ENCODE measurements at places on chromosomes 13 and 19.

DNA sequence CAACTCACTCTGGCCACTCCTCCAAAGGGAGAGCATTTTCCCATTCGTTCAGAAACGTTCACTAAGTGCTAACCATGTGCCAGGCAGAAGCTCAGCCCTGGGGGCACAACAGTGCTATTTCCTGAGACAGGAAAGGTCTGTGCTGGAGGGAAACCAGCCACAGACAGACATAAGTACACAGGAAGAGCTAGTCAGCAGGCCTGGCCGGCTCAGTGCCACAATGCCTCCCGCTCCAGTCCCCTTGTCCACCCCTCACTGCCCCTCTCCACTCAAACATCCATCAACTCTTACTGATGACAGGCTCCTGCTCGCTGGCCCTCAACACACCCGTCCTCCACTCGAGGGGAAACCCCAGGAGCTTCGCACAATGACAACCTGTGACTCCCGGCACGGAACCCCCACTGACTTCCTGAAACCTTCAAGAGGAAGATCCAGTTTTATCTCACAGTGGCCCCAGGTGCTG, 11.3 kb upstream of the PLA2G4C start:
- DNase-seq = no peak

DNA sequence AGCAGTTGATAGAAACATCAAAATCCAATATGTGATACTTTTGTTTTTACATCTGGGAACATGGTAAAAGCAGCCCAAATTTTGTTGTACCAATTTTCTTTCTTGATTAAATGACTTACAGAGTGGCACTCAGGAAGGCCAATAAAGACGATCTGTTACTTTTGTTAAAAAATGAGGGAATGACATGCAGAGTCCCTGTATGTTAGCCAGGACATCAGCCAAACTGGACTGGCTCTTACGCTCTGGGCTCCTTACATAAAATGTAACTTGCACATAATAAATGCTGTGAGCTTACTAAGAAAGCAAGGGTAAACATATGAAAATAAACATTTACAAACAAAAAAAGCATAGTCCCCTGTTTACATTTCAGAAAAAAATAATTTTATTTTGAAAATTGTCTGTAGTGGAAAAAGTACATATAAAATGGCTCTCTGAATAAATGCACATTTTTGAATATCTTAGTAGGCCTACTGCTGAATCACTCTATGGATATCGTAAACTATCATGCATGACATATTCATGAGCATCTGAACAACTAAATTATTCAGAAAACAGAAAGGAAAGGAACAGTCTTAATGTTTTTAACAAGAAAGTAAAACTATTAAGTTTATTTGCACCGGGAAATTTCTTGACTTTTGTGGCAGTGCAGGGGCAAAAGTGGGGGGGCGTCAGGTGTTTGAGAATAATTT, 534.5 kb downstream of the KCTD12 start:
- DNase-seq = no peak

DNA sequence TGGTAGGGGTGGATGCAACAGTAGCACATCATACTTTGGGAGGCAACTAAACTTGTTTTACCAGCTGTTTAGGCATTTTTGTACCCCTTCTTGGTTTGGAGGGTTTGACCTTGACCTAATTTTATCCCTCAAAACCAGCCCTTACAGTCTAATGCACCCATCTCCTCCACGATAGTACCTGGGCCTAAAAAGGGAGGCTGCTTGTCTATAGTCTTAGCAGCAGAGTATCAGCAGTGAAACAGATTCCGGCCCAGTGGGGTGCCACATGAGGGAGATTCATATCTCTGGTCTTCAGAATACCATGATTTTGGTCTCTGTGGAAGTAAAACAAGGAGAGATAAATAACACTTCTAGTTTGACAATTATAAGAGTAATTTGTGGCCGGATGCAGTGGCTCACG, 39.5 kb upstream of the ATP12A start:
- DNase-seq = no peak

DNA sequence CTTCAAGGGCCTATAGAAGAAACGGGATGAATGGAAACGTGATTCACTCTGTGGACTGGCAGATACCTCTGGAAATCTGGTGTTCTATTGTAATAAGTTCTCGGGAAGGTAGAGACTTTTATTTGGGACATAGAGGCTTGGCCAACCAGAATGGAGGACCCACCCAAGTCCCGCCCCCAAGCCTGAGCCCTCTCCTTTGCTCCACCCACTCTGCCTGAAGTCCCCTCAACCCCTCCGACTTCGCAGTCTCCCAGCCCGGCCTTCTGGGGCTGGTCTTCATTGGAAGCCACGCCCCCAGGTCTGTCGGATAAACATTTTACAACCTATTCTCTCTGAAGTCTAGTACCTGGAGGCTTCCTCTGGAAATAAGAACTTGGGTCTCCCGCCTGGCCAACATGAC, 16.9 kb downstream of the FBXL12 start:
- DNase-seq = no peak

GRCh38 chr13:47303626-47304025, 406.8 kb upstream of the HTR2A start:
- DNase-seq = no peak

DNA sequence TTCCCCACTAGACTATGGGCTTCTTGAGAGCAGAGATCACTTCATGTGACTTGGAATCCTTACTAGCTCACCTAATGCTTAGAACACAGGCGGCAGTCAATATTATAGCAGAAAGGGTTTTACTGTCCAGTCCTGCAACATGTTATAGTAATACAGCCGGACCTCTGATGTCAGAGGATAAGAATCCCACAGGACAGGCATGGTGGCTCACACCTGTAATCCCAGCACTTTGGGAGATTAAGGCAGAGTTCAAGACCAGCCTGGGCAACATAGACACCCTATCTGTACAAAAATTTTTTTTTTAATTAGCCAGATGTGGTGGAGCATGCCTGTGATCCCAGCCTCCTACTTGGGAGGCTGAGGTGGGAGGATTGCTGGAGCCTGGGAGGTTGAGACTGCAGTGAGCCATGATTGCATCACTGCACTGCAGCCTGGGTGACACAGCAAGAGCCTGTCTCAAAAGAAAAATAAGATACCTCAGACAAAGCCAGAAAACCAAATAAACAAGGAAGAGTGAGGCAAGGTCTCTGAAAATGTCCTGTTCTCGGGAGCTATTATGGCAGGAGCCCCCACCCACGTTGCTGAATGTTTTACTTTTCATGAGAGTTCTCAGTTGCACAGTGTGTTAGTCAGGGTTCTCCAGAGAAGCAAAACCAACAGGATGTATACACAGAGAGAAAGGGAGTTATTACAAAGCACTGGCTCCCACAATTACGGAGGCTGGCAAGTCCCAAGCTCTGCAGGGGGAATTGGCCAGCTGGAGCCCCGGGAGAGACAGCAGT, 100.8 kb downstream of the UBL3 start:
- DNase-seq = no peak

- DNase-seq = no peak
Measured at GRCh38 chr13:99809926-99810325, 161.6 kb downstream of the ZIC5 start.

Measured in HuH-7.5 (cell line).